ENCODE measurements at places on chromosomes 12 and 14.

DNA sequence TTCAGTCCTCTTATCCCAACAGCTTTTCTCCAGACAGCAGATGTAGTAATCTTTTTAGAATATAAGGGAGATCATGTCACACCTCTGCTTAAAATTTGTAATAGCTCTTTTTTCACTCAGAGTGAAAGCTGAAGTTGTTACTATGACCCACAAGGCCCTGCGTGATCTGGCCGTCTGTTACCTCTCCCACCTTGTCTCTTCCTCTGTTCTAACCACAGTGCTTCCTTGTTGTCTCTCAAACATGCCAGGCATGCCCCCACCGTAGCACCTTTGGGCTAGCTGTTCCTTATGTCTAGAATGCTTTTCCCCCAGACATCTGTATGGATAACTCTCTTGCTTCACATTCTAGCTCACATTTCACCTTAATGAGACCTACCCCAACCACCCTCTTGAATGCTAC is 6.5 kb downstream of the NECAP1 start:
- DNase-seq = no peak

- DNase-seq = no peak
These were observed 6.1 kb downstream of the TCP11L2 start for GRCh38 chr12:106308611-106309010.

- DNase-seq = no peak
These were observed 26.4 kb downstream of the TESPA1 start for GRCh38 chr12:54958048-54958658.

GRCh38 chr14:96904201-96904600 is 107.0 kb downstream of the VRK1 start:
- DNase-seq = no peak

DNA sequence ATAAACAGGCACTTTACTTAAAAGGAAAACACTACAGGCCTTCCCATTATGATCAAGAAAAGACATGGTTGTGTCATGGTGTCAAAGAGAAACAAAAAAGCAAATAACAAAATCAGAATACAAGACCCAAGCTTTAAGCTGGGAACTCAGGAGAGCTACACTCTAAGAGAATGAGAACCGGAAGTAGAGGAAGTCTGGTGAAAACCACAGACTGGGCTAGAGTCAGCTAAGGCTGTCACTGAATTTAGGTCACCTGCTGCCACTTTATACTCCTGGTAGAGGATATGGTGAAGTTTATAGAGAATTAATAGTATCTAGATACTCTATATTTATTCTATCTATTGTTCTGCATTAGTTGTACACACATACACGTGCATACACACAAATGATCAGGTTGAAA is 971.7 kb downstream of the FLRT2 start:
- DNase-seq = no peak

- DNase-seq = no peak
These were observed 7.1 kb upstream of the CCDC175 start for GRCh38 chr14:59583755-59584154.

DNA sequence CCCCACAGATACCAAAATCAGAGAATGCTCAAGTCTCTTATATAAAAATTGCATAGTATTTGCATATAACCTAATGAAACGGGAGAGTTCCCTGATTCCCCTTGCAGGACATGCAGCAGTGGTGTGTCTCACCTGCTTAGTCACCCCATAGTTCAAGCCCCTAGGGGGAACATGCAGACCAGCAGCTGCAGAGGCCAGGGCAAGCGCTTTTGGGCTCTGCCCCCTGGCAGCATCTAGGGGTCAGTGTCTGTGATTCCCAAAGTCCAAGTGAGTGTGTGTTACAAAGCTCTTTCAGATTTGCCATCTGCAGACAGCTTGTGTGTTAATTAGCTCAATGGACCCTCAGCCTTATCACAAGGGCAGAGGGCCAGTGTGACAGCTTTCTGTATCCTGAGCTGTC is 110.1 kb downstream of the DNAI7 start:
- DNase-seq = no peak

DNA sequence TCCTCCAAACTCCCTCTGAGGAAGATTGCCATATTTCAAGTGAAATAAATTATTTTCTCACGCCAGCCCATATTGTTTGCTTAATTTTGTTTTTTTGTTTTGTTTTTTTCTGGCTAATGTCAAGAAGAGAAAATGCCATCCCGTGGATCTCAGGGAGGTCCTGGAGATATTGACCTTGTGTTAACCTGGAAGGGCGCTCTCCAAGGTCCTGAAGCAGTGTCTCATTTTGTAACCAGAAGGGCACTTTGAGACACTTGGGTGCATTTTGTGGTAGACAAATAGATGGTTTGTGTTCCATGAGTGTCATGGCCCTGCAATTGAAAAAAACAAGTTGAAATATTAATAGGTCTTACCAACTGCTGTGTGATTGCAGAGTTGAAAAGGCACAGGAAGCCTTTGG is 268.9 kb downstream of the SUDS3 start:
- DNase-seq = no peak

- DNase-seq = no peak
These were observed 29.2 kb upstream of the LHX5 start for GRCh38 chr12:113500782-113501311.

DNA sequence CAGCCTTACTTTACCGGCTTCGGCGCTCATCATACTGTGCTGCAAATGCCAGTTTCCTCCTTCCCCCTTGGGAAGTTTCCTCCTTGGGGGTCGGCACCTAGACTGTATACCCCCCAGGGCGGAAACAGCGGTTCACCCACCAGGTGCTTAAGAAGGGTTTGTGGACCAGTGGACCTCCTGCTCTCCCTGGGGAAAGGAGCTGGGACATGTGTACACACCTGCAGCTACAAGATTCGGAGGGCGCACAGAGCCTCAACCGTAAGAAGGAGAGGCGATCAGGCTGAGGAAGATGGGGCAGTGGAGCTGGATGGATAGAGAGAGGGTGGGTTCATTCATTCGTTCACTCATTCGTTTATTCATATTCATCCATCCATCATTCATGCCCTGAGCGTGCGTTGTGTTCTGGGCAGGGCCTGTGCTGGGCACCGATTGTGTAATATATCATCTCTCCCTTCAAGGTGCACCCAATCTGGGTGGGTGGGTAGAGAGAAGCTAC is 717 bp upstream of the ZNF839 start:
- DNase-seq = no peak

- DNase-seq = no peak
These were observed 4.9 kb upstream of the KIF26A start for GRCh38 chr14:104133496-104133895.

All from HS-27A (cell line).